ENCODE measurements at places on chromosomes 4 and X.

DNA sequence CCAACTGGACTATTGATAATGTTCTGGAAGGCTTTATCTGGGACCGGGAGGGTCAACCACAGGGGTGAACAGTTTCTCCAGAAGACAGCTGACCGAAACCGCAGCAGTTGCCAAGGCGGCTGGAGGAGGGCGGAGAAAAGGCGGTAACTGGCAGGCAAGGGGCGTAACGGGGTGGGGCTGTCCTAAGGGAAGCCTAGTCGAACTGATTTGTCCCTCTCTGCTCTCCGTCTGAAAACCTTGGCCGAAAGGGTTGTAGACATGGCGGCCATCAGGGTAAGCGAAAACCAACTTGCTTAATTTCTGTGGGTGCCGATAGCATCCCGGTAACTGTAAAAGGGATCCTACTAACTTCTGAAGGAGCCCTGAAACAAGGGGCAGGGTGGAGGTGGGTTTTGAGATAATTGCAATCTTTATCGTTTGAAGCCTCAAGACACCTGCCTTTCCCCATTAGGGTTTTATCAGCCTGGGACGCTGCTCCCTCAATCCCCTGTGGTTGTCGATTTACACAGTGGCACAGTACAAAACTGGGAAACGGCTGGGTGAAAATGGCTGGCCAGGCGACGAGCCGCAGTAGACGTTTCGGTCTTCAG lies at the start of gene APOOL:
APOOL (plus strand) TSS at position 223 of the 590 bp plus-strand sequence; CDS start at position 259, 36 bp downstream.
- H3K27me3 ChIP-seq = no peaks in the 10 kb centered on the region
- no peaks in the 10 kb centered on the region for H3K36me3 ChIP-seq
- H3K4me1 ChIP-seq = no peaks in the 10 kb centered on the region
- H3K27ac ChIP-seq = no peak within 1 kb of the TSS
- H3K4me3 ChIP-seq = peak within 1 kb of the TSS; percentile 46
- peak; percentile 92 for DNase-seq

DNA sequence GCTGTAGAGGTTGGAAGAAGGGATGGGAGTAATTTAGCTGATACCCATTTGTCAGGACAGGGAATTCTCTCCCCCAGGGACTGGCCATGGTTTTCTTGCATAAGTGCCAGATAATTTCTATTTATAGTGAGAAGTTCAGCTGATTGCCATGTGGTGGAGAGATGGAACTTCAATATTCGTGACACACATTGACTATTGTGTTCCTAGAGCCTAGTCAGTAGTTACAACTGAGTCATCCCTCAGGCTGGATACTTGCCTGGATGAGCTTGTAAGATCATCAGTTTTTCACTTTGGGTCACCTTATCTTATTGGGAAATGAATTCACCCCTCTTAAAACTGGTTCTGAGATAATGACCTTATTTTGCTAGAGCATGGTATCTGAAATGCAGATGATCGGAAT lies 32.2 kb downstream of the CFAP299 start:
- H3K36me3 ChIP-seq = no peaks in the 10 kb centered on the region
- no peak overlapping the region for H3K27ac ChIP-seq
- DNase-seq = no peak
- H3K27me3 ChIP-seq = no peaks in the 10 kb centered on the region
- no peaks in the 10 kb centered on the region for H3K4me1 ChIP-seq
- no peak overlapping the region for H3K4me3 ChIP-seq

- no peak overlapping the region for H3K27ac ChIP-seq
- no peak overlapping the region for H3K4me3 ChIP-seq
- H3K4me1 ChIP-seq = peaks cover 5% of the 10 kb centered on the region
- peak; percentile 6 for DNase-seq
These were observed 4.6 kb downstream of the SLC38A5 start for GRCh38 chrX:48465336-48465933.

GRCh38 chrX:112642349-112642748 lies 37.4 kb downstream of the LHFPL1 start:
- H3K4me3 ChIP-seq = no peak overlapping the region
- DNase-seq = no peak
- no peaks in the 10 kb centered on the region for H3K4me1 ChIP-seq
- no peak overlapping the region for H3K27ac ChIP-seq
- no peaks in the 10 kb centered on the region for H3K27me3 ChIP-seq

GRCh38 chrX:153903238-153903980 lies 1.1 kb upstream of the AVPR2 start:
- H3K4me1 ChIP-seq = peaks cover 12% of the 10 kb centered on the region
- peak overlapping the region; percentile 47 for H3K27ac ChIP-seq
- peak; percentile 86 for DNase-seq

- no peaks in the 10 kb centered on the region for H3K27me3 ChIP-seq
- H3K4me1 ChIP-seq = no peaks in the 10 kb centered on the region
- no peak for DNase-seq
- no peaks in the 10 kb centered on the region for H3K36me3 ChIP-seq
- H3K27ac ChIP-seq = no peak overlapping the region
- H3K4me3 ChIP-seq = no peak overlapping the region
These were observed 409.1 kb upstream of the TENM3 start for GRCh38 chr4:181834071-181834470.

DNA sequence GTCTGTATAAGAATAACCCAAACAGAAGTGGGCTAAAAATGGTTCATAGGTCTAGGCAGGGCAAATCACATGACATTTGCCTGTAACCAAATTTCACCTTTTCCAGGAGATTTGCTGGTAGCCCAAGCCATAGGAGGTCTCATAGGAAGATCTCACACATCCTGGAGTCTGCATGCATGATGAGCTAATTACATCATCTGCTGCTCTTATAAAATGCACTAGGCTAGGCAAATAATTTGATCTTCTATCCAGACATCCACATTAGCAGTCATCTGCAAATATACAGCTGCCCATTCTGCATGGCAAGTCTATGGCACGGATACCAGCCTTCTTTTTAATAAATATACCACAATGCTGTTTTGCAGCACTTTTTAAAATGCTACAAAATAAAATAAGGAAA lies 87.2 kb downstream of the MAPK10 start:
- H3K27me3 ChIP-seq = no peaks in the 10 kb centered on the region
- H3K4me3 ChIP-seq = no peak overlapping the region
- no peaks in the 10 kb centered on the region for H3K36me3 ChIP-seq
- H3K4me1 ChIP-seq = no peaks in the 10 kb centered on the region
- H3K27ac ChIP-seq = no peak overlapping the region

GRCh38 chr4:86876894-86877685 lies 15.1 kb downstream of the C4orf36 start:
- H3K36me3 ChIP-seq = no peaks in the 10 kb centered on the region
- no peaks in the 10 kb centered on the region for H3K4me1 ChIP-seq
- no peaks in the 10 kb centered on the region for H3K27me3 ChIP-seq
- DNase-seq = no peak
- H3K4me3 ChIP-seq = no peak overlapping the region

GRCh38 chr4:60221866-60222265 lies 978.3 kb upstream of the ADGRL3 start:
- no peaks in the 10 kb centered on the region for H3K27me3 ChIP-seq
- no peaks in the 10 kb centered on the region for H3K36me3 ChIP-seq
- no peak overlapping the region for H3K4me3 ChIP-seq
- no peak for DNase-seq

DNA sequence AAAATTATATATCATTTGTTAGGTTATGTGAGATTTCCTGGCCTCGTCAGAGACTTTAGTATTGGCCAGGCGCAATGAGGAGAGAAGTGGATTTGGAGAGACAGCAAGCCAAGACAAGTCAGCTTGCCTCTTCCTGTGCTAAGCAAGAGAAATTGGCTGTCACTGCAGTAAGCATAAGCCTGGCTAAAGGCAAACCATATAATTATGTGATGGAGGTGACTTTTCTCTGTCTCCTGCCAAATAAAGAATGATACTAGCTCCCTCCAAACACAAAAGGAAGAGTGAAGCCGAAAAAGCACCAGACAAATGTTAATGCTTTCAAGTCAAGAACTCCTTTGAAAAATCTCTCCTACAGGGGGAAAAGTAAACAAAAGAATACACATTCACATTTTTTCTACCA lies 2246.0 kb downstream of the ARAP2 start:
- H3K4me1 ChIP-seq = no peaks in the 10 kb centered on the region
- no peaks in the 10 kb centered on the region for H3K36me3 ChIP-seq
- no peak overlapping the region for H3K4me3 ChIP-seq

- H3K4me3 ChIP-seq = no peak overlapping the region
- DNase-seq = no peak
- no peak overlapping the region for H3K27ac ChIP-seq
- H3K4me1 ChIP-seq = no peaks in the 10 kb centered on the region
These were observed 42.4 kb downstream of the RHOXF2 start for GRCh38 chrX:120200851-120201250.

- no peak overlapping the region for H3K27ac ChIP-seq
- no peaks in the 10 kb centered on the region for H3K36me3 ChIP-seq
- no peaks in the 10 kb centered on the region for H3K4me1 ChIP-seq
These were observed 117.2 kb downstream of the TMEM144 start for GRCh38 chr4:158327525-158327924.

DNA sequence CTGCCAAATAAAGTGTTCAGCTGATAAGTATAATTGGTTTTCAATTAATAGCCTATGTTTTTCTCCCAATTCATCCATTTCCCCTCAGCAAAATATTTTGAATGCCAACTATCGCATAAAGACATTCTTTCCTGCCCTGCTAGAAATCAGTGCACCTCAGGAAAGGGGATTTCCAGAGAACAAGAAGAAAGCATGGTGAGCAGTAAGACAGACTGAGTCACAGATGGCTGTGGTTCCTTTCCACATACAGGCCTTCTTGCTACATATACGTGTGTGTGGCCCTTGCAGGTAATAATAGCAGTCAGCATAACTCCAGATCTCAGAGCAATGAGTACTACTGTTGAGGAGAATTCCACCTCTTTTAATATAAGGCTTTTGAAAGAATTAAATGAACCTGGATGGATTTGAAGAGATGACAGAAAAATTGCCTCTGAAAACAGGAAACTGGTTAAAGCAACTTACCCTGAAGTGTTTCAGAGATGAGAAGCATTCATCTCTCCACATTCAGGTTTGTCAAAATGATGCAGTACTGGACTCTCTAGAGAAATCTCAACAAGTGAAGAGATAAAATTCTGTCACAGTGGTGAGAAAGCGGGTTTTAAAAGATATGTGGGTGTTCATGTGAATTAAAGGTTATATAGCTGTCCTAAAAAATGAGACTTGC lies 13.6 kb downstream of the GASK1B start:
- peaks cover 3% of the 10 kb centered on the region for H3K27me3 ChIP-seq
- no peaks in the 10 kb centered on the region for H3K4me1 ChIP-seq
- H3K36me3 ChIP-seq = no peaks in the 10 kb centered on the region
- no peak for DNase-seq
- H3K27ac ChIP-seq = no peak overlapping the region

GRCh38 chrX:115583496-115584004 lies 22.6 kb downstream of the PLS3 start:
- no peaks in the 10 kb centered on the region for H3K27me3 ChIP-seq
- no peaks in the 10 kb centered on the region for H3K36me3 ChIP-seq
- H3K4me3 ChIP-seq = no peak overlapping the region

GRCh38 chr4:124152132-124152531 lies 560.4 kb downstream of the ANKRD50 start:
- no peak overlapping the region for H3K27ac ChIP-seq
- H3K27me3 ChIP-seq = no peaks in the 10 kb centered on the region
- H3K4me1 ChIP-seq = no peaks in the 10 kb centered on the region

- DNase-seq = no peak
- no peak overlapping the region for H3K27ac ChIP-seq
- H3K4me1 ChIP-seq = no peaks in the 10 kb centered on the region
These were observed 14.7 kb downstream of the NDP start for GRCh38 chrX:43958529-43958928.

- no peak overlapping the region for H3K4me3 ChIP-seq
- no peak for DNase-seq
- H3K36me3 ChIP-seq = no peaks in the 10 kb centered on the region
- no peaks in the 10 kb centered on the region for H3K4me1 ChIP-seq
- no peaks in the 10 kb centered on the region for H3K27me3 ChIP-seq
These were observed 39.6 kb upstream of the TMEM150C start for GRCh38 chr4:82601242-82602015.

GRCh38 chrX:20547611-20548051 lies 280.9 kb upstream of the RPS6KA3 start:
- H3K27me3 ChIP-seq = no peaks in the 10 kb centered on the region
- no peaks in the 10 kb centered on the region for H3K36me3 ChIP-seq
- H3K27ac ChIP-seq = no peak overlapping the region
- DNase-seq = no peak
- H3K4me3 ChIP-seq = no peak overlapping the region
- no peaks in the 10 kb centered on the region for H3K4me1 ChIP-seq

- H3K36me3 ChIP-seq = no peaks in the 10 kb centered on the region
- no peaks in the 10 kb centered on the region for H3K27me3 ChIP-seq
- no peak overlapping the region for H3K4me3 ChIP-seq
These were observed 77.6 kb downstream of the MXRA5 start for GRCh38 chrX:3268829-3269228.

DNA sequence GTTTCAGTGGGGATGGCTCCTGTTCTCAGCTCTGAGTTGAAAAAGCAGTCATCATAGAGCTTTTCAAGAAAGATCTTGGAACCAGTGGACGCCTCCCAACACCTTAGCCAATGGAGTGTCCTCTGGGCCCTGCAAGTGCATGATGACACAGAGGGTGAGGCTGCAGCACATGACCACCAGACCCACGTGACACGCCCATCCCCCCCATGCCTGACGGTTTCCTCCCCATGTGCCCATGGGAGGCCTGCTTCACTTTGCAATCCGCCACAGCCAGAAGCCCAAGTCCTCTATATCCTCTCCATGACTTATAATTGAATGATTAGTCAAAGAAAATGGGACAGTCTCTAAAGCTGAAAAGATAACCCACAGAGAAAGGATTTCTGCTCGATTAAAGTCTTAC lies 187.0 kb downstream of the AFAP1 start:
- DNase-seq = no peak
- no peaks in the 10 kb centered on the region for H3K27me3 ChIP-seq
- peaks cover 10% of the 10 kb centered on the region for H3K4me1 ChIP-seq
- no peaks in the 10 kb centered on the region for H3K36me3 ChIP-seq

GRCh38 chrX:70030301-70030767 lies 19.4 kb downstream of the AWAT2 start:
- peaks cover 12% of the 10 kb centered on the region for H3K4me1 ChIP-seq
- H3K27me3 ChIP-seq = no peaks in the 10 kb centered on the region

DNA sequence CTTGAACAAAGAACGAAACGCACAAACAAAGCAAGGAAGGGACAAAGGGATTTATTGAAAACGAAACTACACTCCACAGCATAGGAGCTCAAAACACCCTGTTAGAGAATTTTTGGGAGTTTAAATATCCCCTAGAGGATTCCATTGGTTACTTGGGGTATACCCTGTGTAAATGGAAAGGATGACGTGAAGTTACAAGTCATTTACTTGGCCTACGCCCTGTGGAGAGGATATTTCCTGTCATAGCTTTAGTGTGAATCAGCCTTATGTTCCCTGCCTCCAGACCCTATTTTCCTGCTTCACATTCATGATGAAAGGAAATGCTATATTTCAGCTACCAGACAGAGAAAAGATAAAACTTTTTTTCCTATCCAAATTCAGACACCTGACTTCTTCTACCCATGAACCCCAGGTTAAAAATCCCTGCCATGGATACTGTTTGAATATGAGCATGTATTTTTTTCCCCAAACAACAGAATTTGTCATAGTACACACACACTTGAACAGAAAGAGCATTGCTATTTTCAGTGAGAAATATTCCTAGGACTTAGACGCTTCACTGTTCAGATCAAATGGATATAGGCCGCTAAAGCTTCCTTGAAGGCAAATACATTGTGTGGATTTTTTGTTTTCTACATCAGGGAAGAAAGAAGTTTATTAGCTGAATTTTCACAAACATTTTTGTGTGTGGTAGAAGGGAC lies 20.4 kb downstream of the PIN4 start:
- no peak for DNase-seq
- H3K27me3 ChIP-seq = no peaks in the 10 kb centered on the region
- no peak overlapping the region for H3K4me3 ChIP-seq
- peak overlapping the region; percentile 50 for H3K27ac ChIP-seq

Measured in spleen (tissue), 13 donors.